ENCODE measurements at places on chromosomes 2 and 18.

DNA sequence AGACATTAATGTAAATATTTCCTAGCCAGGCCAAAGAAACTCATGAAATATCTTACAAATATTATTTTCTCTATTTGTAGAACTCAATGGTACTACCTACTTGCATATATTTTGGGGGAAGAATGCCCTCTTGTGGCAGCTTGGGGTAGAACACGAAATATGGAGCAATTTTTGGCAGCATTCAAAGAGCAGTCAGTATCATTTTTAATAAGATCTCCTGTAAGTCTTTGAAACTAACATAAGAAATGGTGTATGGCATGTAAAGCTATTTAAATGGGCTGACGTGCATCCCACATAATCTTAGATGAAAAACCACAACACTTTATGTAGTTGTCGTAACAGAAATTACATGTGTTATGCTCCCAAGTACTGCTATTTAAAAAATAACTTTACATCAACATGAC lies 62.3 kb upstream of the CCDC195 start:
- DNase-seq = peak; percentile 73

DNA sequence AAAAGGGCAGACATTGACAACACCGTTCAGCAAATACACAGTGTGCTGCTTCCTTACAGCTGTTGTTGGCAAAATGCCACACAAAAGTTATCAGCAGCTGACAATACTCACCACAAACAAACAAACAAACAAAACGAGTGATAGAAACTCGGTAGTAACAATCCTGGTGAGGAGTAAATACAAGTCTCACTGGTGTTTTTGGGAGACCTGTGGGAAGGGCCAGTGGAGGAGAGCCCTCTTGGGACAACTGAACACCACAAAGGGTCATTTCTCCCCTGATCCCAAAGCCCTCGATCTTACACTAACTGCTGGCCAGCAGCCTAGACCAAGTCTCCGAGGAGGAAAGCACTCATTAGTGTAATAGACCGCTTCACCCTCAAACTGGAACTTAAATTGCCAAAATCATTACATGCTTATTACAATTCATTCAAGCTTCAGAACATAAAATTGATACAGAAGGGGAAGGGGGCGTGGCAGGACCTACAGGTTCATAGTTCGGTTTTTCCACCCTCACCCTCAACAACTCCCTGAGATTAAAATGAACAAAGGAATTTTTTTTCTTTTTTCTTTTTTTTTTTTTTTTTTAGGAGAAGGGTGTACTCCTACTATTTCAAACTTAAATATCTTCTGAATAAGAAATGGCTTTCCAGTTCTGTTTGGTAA lies 5.0 kb downstream of the AP1S3 start:
- DNase-seq = no peak

- no peak for DNase-seq
Measured at GRCh38 chr2:98912957-98913915, 22.8 kb downstream of the CRACDL start.

- no peak for DNase-seq
Measured at GRCh38 chr2:46025676-46026075, 271.5 kb upstream of the EPAS1 start.

GRCh38 chr2:107588181-107588580 lies 238.5 kb upstream of the RGPD4 start:
- no peak for DNase-seq

- DNase-seq = no peak
Measured at GRCh38 chr2:223414646-223415045, 187.5 kb downstream of the SCG2 start.

All from suppressor macrophage treated with lipopolysaccharide for 4 hours (primary cell).